ENCODE measurements at places on chromosomes 11 and 22.

DNA sequence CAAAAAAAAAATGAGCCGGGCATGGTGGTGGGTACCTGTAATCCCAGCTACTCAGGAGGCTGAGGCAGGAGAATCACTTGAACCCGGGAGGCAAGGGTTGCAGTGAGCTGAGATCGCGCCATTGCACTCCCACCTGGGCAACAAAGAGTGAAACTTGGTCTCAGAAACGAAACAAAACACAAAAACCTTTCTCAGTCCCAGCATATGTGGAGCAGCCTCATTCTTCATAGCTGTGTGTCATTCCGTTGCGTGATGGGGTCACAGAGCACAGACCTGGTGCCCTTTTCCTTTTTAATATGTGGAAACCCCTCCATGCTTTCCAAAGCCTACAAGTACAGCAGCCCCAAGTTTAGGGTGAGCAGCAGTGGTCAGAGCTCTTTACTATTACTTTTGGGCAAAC lies 13.7 kb downstream of the PEX26 start:
- no peak for DNase-seq

- no peak for DNase-seq
These were observed 9.2 kb downstream of the POU2AF3 start for GRCh38 chr11:111307472-111308108.

DNA sequence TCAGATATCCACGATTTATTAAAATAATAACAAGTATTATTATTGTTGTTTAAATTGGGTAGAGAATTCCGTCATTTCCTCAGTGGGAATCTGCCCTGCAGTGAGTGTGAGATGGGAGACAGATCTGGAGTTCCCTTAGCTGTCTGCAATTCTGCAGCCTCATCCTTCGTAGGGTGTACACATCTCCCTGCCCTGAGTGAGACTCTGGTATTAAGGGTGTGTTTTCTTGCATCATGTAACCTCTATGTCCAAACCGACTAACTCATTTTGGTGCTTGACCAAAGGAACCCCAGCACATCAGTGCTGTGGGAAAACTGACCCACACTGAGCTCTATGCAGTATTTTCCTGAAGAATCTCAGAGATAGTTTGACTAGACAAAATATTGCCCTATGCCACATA lies 157.6 kb downstream of the LDLRAD3 start:
- no peak for DNase-seq

DNA sequence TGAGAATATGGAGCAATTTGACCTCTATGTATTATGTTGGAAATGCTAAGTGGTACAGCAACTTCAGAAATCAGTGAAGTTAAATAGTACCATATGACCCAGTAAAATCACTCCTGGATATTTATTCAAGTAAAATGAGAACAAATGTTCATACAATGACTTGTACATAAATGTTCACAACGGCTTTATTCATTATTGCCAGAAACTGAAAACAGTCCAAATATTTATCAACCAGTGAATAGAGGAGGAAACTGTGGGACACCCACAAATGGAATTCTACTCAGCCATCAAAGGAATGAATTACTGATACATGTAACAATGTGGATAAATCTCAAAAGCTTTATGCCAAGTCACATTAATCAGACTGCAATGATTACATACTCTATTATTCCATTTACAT lies 416.3 kb downstream of the AASDHPPT start:
- no peak for DNase-seq

GRCh38 chr11:2974272-2974671 lies 17.9 kb downstream of the NAP1L4 start:
- no peak for DNase-seq

DNA sequence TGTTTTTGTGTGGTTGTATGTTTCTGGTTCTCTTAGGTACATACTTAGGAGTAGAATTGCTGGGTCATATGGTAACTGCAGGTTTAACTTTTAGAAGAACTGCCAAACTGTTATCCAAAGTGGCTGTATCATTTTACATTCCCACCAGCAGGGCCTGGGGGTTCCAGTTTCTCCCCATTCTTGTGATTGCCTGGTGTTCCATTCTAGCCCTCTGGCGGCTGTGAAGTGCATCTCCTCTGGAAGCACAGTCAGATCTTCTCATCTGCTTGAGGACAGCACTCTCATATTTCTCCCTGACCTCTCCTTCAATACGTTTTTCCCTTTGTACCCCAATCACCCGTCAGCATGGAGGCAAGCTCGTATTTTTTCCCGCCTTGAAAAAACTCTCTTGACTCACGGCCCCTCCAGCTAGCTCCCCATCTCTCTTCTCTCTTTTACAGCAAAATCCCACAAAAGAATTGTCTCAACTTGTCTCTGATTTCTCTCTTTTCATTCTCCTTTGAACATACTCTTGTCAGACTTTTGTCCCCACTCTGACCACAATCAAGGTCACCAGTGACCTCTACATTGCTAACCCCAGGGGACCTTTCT lies 56.8 kb upstream of the THY1 start:
- DNase-seq: no peak

DNA sequence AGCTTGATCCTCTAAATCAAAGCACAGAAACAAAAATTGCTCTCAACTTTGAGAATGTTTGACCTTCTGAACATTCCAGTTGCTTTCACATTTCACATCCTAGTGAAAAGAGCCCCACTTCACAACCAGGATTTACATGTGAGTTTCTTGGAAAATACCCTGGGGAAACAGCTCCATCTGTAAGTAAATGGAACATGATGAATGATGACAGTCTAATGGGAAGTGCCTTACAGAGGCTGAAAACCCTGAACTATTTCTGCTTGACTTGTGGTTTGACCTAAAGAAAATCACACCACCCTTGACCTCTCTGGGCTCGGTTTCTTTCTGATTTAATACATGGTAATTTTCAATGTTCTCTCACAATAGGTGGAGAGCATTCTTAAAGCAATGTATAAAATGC lies 499.4 kb upstream of the API5 start:
- no peak for DNase-seq

GRCh38 chr11:2462543-2462985 lies 17.8 kb downstream of the KCNQ1 start:
- no peak for DNase-seq

DNA sequence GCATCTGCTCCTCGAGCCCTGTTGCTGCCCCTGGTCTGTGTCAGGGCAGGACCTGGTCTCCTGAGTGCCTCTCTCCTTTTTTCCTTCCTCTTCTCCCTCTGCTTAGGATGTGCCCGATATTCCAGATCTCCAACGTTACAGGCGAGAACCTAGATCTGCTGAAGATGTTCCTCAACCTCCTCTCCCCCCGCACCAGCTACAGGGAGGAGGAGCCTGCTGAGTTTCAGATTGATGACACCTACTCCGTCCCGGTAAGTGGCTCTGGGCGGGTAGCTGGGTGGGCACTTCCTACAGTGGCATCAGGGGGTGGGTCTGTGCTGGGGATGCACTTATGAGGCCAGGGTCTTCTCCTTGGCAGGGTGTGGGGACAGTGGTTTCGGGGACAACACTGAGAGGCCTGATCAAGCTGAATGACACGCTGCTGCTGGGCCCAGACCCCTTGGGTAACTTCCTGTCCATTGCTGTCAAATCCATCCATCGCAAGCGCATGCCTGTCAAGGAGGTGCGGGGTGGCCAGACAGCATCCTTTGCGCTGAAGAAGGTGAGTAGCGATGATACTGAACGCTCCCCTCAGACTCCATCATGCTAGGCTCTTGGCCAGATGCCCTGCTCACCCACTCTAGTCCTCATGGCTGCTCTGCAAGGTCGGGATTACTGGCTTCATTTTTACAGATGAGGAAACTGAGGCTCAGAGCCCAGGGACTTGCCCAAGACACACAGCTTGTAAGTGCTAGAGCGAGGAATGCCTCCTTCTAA lies 20.3 kb downstream of the GTPBP1 start:
- no peak for DNase-seq

GRCh38 chr11:1852271-1852876 lies 510 bp upstream of the LSP1 start:
- no peak for DNase-seq

DNA sequence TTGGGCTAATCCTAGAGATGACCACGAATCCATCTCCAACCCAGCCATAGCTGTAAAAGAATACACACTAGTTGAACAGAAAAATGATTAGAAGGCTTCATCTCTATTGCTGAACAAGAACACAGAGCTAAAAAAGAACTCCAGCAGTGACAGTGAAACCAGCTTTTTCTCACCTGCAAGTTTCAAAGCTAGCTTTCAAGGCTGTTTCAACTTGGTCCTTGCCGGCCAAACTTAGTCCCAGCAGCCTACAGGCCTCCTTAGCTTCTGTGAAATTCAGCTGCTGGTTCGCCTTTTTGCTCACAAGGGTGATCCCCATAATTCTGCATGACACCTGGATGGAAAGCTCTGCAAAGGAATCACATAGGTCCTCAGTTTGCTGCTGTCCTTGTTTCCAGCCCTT lies 4.4 kb downstream of the LYVE1 start:
- no peak for DNase-seq

- no peak for DNase-seq
These were observed at the start of the genes C11orf21 and TSPAN32 for GRCh38 chr11:2301631-2302305. TSS of gene C11orf21 (minus strand) at chr11:2301918. CDS start at chr11:2301808, 110 bp downstream. TSS of gene TSPAN32 (plus strand) at chr11:2302013. CDS start at chr11:2302150, 137 bp downstream.

- DNase-seq: no peak
These were observed 1.4 kb downstream of the SLC17A6 start for GRCh38 chr11:22339611-22340010.

DNA sequence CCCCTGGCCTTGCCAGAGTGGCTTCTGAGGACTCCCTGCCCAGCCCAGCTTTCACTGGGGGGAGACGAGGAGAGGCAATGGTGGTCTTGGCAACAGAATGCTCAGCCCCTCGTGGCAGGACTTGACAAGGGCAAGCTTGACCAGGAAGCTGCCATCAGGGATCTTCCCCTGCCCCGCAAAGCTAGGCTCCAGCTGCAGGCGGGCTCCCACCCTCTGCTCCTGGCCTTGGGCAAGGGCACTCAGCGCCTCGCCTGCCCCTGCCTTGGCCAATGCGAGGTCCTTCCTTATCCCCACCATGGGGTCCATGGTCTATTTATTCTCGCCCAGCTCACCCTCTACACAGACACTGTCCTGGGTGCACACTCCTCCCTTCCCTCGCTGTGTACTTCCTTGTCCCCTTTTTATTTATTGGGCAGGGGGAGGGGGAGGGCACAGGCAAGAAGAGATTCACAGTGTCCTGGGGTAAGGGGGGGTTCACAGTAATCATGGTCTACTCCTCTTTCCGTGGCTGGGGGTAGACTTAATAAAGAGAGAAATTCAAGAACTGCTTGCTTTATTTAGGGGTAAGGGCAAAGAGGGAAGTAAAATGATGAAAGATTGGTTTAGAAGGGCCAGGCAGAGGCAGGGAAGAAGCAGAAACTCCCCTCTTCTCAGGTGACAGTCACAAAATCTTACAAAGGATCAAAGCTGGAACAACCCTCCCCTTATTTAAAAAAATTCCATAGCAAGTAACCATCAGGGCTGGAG lies 1.6 kb downstream of the GPHA2 start:
- no peak for DNase-seq

- no peak for DNase-seq
These were observed 534.9 kb downstream of the OPCML start for GRCh38 chr11:132997396-132997795.

GRCh38 chr11:87493516-87493915 lies 455.8 kb downstream of the TMEM135 start:
- DNase-seq: no peak

DNA sequence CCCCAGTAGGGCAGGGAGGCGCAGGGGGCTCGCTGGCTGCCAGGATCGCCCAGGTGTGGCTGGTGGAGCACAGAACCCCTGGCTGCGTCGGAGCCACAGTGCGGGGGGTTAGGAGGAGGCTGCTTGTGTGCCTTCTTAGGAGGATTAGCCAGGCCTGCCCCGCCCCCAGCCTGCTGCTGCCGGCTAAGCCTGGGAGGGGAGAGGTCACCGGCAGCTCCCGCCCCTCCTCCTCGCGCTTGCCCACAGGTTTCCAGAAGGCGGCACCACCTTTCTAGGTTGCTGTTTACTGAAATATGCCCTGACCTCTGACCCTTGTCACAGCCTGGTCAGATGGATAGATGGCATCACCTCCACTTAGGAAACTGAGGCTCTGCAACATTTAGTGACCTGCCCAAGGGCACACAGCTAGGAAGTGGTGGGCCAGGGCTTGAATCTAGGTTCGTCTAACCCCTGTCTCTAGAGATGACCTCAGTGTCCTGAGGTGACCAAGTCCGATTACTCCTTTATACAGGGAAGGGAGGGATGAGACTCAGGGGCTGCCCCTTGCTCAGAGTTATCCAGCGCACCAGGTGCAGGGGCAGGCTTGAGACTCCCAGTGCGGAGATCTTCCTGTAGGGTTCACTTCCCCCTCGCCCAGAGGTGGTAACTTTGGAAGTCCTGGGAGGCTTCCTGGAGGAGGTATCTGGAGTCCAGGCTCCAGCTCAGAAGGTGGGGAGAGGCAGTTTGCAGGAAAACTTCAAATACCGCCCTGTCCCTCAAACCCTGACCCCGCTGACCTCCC lies 44.0 kb downstream of the MYO7A start:
- DNase-seq: no peak

- DNase-seq: no peak
These were observed 38.3 kb downstream of the PDE2A start for GRCh38 chr11:72635933-72636332.

- DNase-seq: no peak
These were observed 85.3 kb upstream of the SORL1-AS1 start for GRCh38 chr11:121538054-121538453.

GRCh38 chr11:44221992-44222391 lies 87.9 kb downstream of the ALX4 start:
- no peak for DNase-seq

DNA sequence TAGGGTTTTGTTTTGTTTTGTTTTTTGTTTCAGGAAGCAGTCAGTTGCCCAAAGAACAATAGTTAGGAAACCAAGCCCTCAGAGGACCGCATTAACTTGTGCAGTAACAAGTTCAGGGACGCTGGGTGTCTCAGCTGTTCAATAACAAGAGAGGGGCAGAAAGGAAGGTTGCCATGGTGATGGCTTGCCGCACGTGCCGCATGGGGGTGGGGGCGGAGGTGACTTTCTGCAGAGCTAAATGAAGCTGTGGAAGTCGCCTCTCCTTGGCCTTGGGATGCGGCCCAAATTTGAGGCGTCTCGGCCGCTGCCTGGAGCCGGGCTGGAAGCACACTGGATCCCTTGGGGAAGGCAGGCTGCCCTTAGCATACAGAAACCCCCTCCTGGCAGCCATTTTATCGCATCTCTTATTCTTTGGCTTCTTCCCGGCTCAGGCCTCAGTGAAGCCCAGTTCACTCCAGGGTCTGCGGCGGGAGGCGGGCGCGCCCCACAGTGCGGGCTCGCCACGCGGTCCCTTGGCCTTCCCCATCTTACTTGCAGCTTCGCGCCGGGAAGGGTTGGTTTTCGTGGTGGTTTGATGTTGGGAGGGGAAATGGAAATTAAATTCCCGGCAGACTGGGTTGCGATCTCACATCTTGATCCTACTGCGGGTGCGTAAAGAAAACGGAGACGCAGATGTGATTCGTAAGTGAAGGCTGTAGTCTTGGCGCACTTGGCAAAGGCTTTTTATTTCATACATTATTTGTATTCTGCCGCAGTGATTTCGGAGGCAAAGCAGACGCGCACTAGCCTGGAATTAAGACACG lies 94.3 kb downstream of the SLC17A6 start:
- DNase-seq: no peak

DNA sequence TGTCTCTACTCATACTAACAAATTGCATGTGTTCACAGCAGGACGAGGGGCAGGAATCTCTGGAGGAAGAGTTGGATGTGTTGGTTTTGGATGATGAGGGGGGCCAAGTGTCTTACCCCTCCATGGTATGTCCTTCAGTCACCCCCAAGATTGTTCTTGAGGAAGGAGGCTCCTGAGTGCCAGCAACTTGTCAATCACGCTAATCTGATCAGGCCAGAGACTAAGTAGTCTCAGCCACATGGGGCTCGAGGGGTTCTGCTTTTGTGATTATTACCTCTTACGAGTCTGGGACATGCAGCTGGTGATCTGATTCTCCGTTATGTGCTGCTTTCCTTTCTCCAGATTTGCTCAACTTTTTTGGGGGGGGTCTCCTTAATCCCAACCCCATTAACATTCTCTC lies 54.3 kb downstream of the CTNND1 start:
- DNase-seq: no peak
